ENCODE measurements at places on chromosomes 3 and 15. TPM values are rescaled to one million over a fixed set of nuclear protein-coding genes. Genes with fewer than 3 reads are reported as not detected.
A peak's percentile ranks its signal among the peaks of the same experiment; 100 is the strongest.

GRCh38 chr15:45729141-45729540 is 94.3 kb downstream of the SQOR start:
- no peak for DNase-seq

Gene DTWD1
- 39.2 TPM for total RNA-seq

Gene PDHB
- 100 TPM for total RNA-seq

GRCh38 chr15:85518979-85519761 is 138.8 kb downstream of the AKAP13 start:
- DNase-seq = no peak

- DNase-seq = no peak
These were observed 41.9 kb upstream of the CD200R1L start for GRCh38 chr3:112888381-112889085.

DNA sequence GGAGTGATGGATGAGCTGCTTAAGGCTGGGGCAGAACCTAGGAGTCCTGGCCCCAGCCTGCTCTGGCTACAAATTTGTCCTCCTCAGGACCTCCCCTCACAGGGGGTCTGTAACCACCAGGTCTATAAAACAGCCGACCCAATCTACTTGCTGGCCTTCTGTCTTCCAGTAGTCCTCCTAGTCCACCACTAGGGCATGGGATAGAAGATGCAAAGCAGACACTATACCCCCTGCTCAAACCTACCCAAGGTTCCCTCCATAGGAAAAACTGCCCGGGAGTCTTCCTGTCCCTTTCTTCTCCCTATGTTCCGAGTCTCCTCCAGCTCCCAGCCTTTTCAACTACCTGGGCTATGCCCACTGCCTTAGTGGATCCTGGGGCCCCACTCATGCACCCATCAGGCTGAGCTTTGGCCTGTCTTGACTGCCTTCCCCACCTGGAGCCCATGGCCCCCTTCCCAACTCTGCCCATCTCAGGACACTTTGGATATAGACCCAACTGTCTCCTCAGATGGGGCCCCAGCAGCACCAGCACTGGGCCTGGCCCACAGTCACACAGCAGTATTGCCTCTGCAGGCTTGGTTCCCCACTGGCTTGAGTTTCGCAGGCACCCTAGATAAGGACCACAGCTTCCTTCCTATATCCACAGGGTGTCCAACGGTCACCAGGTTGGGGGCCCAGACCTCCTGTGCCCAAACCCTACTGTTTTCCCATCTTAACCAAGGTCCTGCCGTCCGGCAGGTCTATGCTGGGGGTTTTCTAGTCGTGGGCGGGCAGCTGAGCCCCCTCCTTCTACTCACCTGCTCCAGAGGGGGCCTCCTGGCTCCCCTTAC is 1.1 kb downstream of the HYAL3 start:
- peak; percentile 71 for DNase-seq

GRCh38 chr3:60055765-60056164 is 1005.9 kb upstream of the CFAP20DC start:
- no peak for DNase-seq

Gene CORO2B
- total RNA-seq = 3.9 TPM

Gene MITF
- 73.2 TPM for total RNA-seq

DNA sequence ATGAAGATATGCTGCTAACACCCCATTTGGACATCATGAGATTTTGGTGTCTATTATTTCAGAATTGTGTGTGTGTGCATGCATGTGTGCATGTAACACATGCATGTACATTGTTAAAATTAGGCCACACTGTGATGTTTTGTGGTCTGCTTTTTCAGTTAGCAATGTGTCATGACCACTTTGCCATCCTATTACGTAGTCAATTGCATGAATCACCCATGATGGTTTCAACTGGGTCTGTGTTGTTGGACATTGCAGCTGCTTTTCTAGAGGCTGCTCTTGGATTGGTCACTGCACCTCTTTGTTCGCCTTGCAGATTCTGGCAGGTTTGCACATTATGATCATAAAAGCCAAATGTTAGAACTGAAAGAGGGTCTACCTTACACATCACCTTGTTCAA is 101.0 kb upstream of the THBS1 start:
- no peak for DNase-seq

DNA sequence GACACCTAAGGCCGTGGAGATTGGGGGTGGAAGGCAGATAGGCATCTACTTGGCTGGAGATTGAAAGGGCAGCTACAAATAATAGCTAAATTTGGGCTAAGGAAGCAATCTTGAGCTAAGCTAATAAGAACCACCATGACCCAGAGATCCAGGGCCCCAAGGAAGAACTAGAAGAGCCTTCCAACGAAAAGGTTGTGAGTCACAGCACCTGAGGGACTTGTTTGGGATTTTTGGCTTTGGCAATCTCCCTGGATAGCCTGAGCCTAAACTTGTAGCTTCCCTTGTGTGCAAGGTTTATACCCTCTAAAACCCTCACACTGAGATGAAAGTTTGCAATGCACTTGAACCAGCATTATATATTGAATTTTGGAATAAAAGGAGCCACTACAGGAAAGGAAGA is 364.0 kb upstream of the IL12A start:
- DNase-seq = no peak

GRCh38 chr3:194259982-194260766 is 91.0 kb downstream of the CPN2 start:
- DNase-seq = no peak

Gene KCNMB2
- total RNA-seq = 1.3 TPM

DNA sequence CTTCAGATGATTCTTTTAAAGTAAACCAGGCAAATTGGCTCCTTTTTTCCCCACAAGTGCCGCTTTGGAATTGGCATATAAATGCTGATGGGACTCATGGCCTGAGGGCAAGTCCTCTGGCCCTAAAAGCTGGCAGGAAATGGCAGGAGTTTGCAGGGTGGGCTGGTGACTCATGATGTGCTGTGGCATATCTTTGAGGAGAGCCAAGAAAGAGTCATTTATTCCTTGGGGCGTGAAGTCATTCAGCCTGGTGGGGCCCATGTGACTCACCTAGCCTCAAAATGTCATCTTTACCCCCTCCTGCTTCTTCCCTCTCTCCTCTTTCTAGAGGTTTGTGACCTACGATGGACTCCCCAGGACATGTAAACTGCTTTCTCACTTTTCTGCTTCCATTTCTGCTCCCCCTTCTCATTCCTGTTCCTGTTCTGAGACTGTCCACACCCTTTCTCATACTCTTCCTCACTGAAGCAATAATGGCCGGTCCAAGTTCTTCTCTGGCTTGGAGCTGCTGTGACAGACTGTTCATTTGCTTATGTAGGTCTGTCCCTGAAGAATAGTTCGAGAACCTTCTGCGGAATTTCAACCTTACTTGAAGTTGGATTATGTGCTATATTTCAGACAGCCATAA is 326.1 kb downstream of the SATB1 start:
- DNase-seq = no peak

Gene FBXL2
- total RNA-seq = 11.9 TPM

GRCh38 chr15:59569477-59569876 is 42.1 kb upstream of the GCNT3 start:
- no peak for DNase-seq

GRCh38 chr3:29144807-29145206 is 136.1 kb upstream of the RBMS3 start:
- peak; percentile 71 for DNase-seq

- no peak for DNase-seq
These were observed 274.0 kb downstream of the RYR3 start for GRCh38 chr15:33584797-33585196.

DNA sequence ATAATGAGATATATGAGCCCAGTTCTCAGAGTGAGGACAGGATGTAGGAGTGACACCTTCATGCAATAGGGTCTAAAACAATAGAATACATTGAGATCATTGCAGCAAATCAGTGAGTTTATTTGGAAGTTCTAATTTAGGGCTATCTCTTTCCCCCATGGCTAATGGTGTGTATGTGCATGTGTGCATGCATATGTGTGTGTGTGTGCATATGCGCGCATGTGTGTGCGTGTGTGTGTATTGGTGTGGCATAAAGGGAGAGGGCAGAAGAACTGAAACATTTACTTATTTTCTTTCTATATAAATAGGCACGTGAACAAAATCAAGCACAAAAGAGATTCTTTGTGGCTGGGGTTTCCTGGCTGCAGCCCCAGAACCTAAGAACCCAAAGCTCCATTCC is 115.7 kb upstream of the VEPH1 start:
- DNase-seq = no peak

- no peak for DNase-seq
These were observed 285.1 kb upstream of the MANF start for GRCh38 chr3:51099794-51100535.

GRCh38 chr15:61327019-61327631 is 98.0 kb upstream of the RORA start:
- DNase-seq = no peak

DNA sequence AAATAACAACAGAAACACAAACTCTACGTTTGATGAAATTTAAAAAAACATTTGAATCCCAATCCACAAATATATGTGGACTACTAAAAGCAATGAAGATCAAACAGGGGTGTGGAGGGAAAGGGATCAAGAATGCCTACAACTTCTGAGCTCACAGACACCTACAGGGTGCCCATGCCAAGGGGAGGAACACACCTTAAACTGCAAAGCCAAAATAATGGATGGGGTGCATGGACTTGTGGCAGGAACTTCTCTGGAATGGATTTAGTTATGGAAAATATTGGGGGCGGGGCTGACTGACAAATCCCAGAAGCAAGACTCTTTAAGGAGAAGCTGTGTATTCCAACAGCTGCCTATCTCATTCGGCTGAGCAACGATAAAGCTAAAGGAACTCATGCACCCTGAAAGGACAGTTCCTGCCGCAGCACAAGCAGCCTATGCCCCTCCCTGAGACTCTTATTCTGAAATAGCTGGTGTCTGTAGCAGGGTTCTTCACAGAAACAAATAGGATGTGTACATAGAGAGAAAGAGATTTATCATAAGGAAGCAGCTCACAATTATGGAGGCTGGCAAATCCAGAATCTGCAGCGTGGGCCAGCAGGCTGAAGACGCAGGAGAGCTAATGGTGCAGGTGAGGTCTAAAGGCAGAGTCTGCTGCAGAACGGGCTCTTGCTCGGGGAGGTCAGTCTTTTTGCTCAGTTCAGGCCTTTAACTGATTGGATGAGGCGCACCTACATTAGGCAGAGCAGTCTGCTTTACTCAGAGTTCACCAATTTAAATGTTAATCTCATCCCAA is 24.5 kb upstream of the PLA2G4D start:
- DNase-seq = no peak

DNA sequence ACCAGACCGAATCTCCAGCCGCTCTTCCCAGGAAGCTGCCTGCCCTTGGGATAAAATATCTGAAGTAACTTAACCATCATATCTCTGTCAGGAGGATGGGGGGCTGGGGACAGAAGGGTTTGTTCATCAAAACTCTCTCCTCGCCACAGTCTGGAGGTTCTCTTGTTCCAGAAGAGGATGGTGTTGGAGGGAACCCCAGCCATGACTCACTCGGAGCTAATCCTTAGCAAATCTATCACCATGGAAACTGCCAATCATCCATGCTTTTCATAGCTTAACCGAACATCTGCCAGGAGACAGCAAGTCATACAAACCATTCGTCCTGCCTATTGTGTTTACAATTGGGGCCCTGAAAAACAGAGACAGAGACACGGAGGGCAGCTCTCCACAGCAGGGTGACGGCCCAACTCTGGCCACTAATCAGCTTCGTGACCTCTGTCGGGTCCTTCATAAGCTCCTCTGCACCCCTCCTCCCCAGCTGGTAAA is 73.8 kb upstream of the HEG1 start:
- peak; percentile 91 for DNase-seq

- DNase-seq = no peak
These were observed 28.4 kb downstream of the TMEM44 start for GRCh38 chr3:194604837-194605236.

DNA sequence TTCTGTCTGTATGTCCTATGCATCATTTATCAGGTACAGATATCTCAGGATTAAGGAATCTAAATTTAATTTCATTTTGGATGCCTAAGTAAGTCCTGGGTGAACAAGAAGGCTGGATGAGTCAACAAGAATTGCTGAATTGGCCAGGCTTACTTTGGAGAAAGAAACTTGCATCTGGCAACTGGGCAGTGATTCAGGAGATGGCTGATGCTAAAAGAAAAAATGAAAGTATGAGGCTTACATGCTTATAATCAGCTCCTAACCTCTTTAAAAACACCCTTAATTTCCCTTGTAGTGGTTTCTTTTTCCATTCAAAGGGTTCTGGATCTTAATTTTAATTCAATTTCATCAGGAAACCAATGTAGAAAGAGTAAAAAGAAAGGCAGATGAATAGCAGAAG is 228.8 kb upstream of the PEX5L start:
- no peak for DNase-seq

DNA sequence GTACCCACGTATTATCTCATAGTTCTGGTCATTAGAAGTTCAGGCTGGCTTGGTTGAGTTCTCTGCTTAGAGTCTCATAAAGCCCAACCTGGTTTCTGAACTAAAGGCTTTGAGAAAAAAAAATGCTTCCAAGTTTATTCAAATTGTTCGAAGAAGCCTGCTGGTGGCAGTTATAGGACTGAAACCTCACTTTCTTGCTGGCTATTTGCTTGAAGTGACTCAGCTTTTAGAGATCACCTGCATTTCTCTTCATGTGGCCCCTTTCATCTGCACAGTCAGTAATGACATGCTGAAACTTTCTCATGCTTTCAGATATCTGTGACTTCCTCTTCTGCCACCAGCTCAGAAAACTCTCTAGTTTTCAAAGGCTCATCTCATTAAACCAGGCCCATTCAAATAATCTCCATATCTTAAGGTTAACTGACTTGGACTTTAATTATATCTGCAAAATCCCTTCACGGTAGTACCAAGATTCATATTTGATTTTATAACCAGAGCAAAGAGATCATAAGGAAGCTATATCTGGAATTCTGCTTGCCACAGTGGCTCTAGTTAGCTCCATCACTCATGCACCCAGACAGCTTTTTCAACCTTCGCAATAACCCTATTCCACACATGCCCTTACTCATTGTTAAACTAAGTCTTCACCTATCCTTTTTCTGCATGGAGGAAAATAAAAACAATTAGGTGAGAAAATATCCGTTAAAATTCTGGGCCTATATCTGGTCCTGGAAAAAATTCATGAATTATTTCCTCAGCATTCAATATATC is 433.8 kb upstream of the CBLB start:
- no peak for DNase-seq

Gene CCDC39
- not detected for total RNA-seq

Gene CHL1
- total RNA-seq = 29.1 TPM

GRCh38 chr15:30882849-30883433 is 20.8 kb upstream of the FAN1 start:
- DNase-seq = no peak

GRCh38 chr3:114207768-114208167 is 28.9 kb upstream of the DRD3 start:
- no peak for DNase-seq

Gene SLC51A
- total RNA-seq = not detected

- DNase-seq = no peak
These were observed 315.3 kb upstream of the UBE2E2 start for GRCh38 chr3:22887664-22888291.

GRCh38 chr3:63438826-63439371 is 160.8 kb downstream of the SYNPR start:
- DNase-seq = no peak

GRCh38 chr15:32676169-32676568 is 34.7 kb downstream of the SCG5 start:
- no peak for DNase-seq

DNA sequence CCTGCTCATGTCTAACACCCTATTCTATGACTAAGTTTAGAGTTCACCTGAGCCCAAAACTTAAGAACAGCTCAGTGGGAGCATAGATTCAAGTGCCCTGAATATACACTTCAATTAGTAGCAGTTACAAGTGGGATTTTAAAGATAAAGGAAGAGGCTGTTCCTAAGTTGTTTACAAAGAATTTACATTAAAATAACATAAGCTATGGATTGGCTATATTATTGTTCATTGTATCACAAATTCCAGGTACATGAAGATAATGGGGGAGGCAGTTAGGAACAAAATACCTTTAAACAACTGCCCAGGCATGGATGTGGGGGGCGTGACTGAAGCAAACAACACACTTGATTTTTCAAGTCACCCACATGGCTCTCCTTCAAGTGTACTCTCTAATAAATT is 52.7 kb downstream of the ROPN1B start:
- DNase-seq = no peak

All from sigmoid colon (tissue), 7 donors.